ENCODE measurements at places on chromosomes 7 and 10. TPM values are rescaled to one million over a fixed set of nuclear protein-coding genes. Genes with fewer than 3 reads are reported as not detected.

Gene CRTAC1
- total RNA-seq = 0.17 TPM

Gene NANOS1
- total RNA-seq = 2.5 TPM

Gene ARHGAP12
- 50.5 TPM for total RNA-seq

Gene OR2A7
- total RNA-seq = 5.6 TPM

Gene CALHM3
- not detected for total RNA-seq

Gene NUTM2A
- 0.35 TPM for total RNA-seq

Gene ABCB1
- 60.6 TPM for total RNA-seq

Gene ANKRD26
- 14.6 TPM for total RNA-seq

Gene CHPF2
- 49.1 TPM for total RNA-seq

Gene LHFPL3
- not detected for total RNA-seq

Data from renal cortical epithelial cell (primary cell).